ENCODE measurements at places on chromosomes 7 and 10. TPM values are rescaled to one million over a fixed set of nuclear protein-coding genes. Genes with fewer than 3 reads are reported as not detected.

Gene HHEX
- total RNA-seq: 6.8 TPM

DNA sequence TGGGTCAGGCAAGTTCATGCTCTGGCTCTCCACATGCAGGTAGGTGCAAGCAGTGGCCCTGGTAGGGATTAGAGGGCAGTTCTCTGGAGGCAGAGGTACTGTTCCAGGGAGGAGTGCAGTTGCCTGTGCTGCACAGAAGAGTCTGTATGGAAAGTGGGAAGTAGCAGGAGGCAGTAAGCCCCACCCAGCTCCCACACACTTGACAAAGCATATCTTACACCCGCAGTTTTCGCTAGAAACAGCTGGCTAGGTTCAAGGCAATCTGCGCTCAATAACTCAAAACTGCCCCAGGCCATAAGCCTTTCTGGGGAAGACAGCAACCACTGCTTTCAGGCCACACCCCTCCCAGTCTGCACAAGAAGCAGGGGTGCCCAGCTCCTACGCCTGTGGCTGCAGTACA lies 33.1 kb upstream of the ARMC3 start:
- no peak for DNase-seq

Gene FGFBP3
- 1.1 TPM for total RNA-seq

DNA sequence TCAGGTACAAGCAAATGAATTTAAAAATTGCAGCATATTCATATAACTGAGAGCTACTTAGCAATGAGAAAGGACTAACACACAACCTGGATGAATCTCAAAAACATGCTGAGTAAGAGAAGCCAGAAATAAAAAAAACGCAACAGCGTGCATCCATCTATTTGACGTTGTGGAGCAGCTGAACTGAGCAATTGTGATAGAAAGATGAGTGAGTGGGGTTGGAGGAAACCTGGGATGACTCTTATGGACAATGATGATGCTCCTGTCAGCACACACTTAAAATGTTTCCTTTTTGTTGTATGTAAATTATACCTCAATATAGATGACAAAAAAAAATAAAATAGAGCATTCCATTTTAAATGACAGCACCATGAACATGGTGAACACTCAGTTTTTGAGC lies 36.0 kb upstream of the AKR1E2 start:
- no peak for DNase-seq

GRCh38 chr10:125840955-125841354 lies 17.6 kb downstream of the BCCIP start:
- no peak for DNase-seq
